ENCODE measurements at places on chromosomes 2 and 18.

DNA sequence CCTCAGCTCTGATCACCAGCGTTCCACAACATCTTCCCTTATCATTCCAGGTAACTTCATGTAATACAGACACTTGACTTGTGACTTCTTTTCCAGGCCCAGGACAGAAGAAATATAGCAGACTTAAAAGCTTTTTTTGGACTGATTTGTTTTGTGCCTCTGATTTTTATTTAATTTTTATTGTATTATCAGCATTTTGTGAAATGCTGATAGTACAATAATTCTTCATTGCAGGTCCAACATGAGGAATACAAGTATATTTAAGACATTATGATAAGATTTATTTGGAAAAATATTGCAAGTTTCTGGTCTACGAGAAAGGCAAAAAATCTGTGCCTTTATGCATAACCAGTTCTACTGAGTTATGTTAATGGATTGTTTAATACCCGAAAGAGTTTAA, 94.5 kb upstream of the THUMPD2 start:
- no peak for DNase-seq

- no peak for DNase-seq
Observed at GRCh38 chr2:190583507-190584337, 49.2 kb upstream of the NEMP2 start.

DNA sequence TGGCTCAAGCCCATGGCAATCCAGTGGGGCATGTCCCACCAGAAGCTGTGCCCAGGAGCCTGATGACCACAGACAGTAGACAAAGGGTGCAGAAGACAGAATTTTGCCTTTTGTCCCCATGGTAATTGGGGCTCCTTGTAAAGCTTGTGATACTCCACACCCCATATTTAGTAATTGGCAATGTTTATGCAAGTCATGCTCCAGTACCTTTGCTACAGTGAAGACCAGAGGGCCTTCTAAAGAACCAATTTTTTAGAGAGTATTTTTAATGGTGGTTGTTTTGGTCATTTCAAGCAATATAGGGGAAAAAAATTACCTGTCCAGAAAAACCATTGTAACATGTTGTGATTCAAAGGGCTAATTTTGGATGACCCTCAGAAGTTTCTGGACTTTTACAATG, 194.8 kb downstream of the ANAPC1 start:
- DNase-seq: no peak

DNA sequence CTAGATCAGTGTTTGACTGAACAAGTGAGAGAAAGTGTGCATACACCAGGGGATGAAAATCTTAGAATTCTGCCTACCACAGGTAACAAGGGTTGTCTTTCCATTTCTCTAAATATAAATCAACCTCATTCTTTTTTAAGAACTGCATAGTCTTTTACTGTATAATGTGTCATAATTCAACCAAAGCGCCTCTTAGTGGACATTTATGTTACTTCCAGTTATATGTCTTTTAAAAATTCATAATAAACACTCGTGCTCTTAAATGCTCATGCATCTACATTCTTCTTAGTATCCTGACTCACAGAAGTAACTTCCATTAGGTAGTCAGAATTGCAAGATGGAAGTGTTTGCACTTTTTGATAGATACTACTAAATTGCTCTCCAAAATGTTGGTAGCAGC, 76.2 kb downstream of the CHRNA1 start:
- DNase-seq: no peak

- DNase-seq: no peak
Observed at GRCh38 chr2:38260972-38261371, 116.1 kb downstream of the ATL2 start.

GRCh38 chr2:111194835-111195621, 74.3 kb downstream of the BCL2L11 start:
- no peak for DNase-seq

- DNase-seq: no peak
Observed at GRCh38 chr2:167069855-167070254, 181.6 kb downstream of the XIRP2 start.

DNA sequence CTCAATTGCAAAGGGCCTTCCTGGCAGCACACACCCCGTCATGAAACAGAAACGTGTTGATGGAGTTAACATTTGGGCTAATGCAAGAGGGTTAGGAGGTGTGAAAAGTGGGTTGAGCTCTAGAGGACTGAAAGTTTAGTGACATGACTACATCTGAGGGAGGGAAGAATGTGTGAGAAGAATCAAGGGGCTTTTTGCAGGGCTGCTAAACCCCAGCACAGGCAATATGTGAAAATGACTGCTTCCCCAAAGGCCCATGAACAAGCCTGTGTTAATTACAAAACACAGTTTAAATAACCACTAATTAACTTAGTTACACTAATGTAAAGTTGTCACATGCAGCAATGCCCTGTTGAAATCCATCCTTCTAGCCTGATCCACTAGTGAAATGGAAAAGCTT, 63.4 kb upstream of the PEX13 start:
- no peak for DNase-seq

DNA sequence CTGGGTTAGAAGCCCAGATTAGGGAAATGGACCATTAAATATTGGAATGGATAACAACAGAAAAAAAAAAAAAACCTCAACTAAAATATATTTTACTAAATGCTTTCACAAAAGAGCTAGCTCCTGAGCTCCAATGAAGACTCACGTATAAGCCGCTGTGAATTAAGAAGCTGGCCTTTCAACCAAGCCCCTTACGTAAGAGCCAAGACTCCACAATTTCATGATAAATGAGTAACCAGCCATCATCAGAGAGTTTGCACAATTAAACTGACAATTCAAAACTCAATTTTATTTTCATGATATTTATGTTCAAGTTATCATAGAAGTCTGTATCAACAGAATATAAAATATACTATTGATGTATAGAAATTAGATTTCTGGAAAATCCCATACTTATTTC, 70.7 kb upstream of the HNRNPA3 start:
- DNase-seq: no peak

- DNase-seq: no peak
Observed at GRCh38 chr2:71100195-71100964, 29.6 kb downstream of the MCEE start.

DNA sequence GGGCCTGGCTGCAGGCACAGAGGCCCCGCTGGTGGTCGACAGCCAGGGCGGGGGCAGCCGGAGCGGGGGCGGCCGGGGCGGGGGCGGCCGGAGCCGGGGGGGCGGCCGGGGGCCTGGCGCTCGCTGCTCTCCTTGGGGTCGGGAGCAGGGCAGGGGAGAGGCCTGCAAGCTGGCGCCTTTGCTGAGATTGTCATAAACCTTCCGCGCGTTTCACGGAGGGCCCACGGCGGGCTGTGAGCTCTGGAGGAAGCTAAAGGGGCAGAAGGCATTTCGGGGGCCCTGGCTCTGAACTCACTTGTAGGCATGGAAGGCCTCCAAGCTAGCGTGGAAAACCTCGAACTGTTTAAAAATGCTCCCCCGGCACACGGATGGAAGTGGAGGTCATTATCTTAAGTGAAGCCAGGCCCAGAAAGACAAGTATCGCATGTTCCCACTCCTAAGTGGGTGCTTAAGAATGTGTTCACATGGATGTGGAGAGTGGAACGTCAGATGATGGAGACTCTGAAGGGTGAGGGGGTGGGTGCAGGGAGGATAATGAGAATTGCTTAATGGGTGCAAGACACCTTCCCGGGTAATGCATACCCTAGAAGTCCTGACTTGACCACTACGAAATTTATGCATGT, 629 bp downstream of the PRELID3A start:
- no peak for DNase-seq

DNA sequence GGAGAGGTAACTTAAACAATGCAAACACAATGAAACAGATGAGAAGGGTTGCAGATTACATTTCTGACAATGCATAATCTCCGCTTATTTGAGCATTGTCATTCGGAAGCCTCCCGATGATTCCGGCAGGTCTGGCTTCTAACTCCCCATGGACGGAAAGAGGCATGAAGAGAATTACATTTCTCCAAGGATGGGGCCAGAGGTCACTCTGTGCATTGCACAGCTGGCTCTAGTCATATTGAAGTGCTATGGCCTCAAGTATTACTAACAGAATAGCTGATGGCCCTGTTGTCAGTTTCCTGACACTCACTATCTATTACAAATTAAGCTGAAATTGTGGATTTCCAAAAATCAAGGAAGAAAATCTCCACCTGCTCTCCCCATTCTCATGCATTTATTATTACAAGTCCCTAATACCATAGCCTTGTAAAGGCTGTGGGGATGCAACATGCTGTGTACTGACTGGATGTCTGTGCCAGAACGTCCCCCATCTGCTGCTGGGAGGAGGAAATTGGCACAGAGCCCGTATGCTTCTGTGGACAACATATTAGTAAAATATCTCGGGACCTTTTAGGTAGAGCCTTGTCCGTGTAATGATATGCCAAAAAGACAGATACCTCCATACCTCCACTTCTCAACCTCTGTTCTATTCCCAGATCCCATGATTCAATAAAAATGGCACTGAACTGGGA, 168.1 kb downstream of the SETBP1 start:
- no peak for DNase-seq

- no peak for DNase-seq
Observed at GRCh38 chr2:134261398-134262131, 7.7 kb downstream of the MGAT5 start.

GRCh38 chr18:834082-834720, 22.2 kb upstream of the YES1 start:
- no peak for DNase-seq

GRCh38 chr2:70435138-70435537, 118.5 kb downstream of the TGFA start:
- DNase-seq: no peak

DNA sequence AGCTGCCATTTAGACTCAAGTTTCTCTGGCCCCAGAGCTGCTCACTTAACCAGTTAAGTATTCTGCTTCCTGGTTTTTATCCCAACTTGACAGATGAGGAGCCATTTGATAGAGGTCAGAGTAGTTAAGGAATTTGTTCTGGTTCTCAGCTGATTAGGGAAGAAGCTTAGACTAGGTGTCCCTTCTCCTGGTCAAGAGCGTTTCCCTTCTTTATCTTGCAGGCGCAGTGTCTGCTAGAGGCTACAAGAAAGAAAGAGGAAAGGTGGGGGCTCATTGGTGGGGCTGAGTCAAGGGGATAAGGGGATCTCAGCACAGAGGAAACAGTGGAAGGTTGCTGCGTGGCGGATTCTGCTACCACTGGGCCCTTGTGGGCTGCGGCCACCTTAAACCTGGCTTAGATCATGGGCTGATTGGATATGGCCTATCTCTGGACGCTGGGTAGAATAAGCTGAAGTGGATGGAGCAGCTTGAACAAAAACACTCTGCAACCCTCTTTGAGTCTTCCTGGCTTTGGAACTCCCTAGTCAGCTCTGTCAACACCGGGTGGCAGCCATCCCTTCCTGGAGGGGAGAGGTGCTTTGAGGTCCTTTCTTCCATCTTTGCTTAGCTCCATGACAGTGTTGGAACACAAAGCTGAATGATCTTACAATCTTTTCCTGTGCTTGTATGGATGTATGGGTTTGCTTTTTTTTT, 70.8 kb downstream of the QPCT start:
- DNase-seq: no peak
